ENCODE measurements at places on chromosomes 4 and X. TPM values are rescaled to one million over a fixed set of nuclear protein-coding genes. Genes with fewer than 3 reads are reported as not detected.

DNA sequence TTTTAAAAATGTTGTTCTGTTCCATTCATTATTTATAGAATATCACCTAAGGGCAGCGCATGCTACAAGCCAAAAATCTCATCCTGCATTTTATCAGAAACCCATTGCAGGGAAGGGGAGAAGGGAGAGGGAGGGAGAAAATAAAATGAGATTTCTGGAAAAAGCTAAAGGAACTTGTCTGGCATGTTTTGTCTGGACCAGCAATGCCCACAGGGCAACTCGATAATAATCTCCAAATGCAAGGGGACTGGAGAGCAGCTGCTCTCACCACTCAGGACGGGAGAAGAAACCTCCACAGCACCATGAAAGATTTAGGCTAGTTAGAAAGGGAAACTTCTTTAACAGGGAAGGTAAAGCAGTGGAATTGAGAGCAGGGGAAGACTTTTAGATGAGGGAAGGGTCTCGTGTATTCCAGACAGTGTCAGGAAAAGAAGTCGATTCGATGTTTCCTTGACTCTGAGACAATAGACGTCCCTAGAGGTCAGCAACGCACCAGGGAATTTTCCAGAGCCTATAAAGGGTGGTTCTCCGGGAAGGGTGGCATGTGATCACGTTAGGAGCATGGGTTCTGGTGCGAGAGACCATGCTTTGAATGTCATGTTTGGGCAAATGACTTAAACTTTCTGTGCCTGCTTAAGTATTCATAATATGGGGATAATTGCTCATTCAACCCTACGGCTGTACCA is 132.2 kb upstream of the NDP start:
- no peak for DNase-seq

MAGED4 gene
- total RNA-seq: 0.74 TPM

NAA11 gene
- total RNA-seq: not detected

DNA sequence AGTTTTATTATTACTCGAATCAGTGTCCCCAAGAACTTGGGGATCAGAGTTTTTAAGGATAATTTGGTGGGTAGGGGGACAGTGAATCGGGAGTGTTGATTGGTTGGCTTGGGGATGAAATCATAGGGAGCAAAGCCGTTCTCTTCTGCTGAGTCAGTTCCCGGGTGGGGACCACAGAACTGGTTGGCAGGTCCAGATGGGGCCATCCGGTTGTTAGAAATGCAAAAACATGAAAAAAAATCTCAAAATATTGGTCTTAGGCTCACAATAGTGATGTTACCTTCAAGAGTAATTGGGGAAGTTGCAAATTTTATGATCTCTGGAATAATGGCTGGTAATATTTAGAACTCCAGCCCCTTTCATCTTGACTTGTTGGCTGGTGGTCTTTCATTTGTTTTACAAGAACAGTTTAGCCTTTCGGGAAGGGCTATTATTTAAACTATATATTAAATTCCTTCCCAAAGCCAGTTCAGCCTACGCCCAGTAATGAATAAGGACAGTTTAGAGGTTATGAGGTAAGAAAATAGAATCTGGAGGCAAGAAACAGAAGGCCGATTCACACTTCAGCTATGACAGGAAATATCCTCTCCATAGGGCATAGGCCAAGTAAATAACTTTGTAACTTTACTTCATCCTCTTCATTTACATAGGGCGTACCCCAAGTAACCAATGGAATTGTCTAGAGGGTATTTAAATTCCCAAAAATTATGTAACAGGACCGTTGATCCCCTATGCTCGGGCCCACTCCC is 164.1 kb upstream of the STS start:
- DNase-seq: no peak

DNA sequence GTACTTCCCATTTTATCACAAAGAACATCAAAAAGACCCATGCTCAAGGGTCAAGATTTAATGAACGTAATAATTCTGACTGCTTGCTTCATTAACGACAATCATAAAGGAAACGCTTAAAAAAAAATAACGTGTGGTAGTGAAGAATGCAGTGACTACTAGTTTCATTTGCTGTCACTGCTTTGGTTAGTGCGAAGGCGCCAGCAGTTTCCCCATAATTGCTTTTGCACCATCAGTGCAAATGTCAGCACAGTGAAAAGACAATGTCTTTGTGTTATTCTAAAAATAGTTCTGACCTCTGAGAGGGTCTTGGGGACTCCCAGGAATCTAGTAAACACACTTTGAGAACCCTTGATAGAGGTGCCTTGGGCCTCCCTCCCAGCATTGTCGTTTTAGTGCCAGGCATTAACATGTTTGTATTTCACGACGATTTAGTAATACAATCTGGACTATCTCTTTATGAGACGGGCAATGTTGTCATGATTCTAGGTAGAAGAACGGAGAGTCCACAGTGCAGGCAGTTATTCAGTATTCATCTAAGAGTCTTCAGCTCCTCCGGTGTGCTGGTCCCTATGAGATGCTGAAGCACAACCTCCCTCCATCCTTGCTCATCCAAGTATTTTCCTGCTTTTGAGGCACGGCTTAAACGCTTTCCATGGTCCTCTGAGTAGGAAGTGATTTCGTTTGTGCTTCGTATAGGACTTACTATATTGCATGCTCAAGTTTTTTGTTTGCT is 71.0 kb downstream of the AFF1 start:
- no peak for DNase-seq

NAT8L gene
- total RNA-seq: 16.6 TPM

SOD3 gene
- total RNA-seq: 1.0 TPM

DNA sequence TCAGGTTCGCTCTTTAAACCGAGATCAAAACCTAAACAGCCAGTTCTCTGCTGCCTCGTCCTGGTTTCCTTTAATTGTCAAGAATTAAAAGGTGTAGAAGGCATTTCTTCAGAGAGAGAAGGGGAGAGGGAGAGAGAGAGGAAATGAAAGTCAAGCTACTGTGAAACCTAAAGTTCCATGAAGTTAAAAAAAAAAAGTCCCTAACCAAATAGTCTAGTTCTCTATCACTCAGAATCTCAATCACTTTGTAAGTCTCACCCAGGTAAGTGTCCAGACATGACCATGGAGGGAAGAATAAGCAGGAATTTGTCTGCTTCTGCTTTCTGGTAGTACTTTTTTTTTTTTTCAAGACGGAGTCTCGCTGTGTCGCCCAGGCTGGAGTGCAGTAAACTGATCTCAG is 18.8 kb upstream of the SMIM14 start:
- no peak for DNase-seq

JCHAIN gene
- total RNA-seq: 0.36 TPM

TENM3 gene
- total RNA-seq: 0.95 TPM

GRCh38 chr4:7398104-7398423 is 36.7 kb downstream of the PSAPL1 start:
- no peak for DNase-seq

- no peak for DNase-seq
Observed at GRCh38 chr4:74410272-74410671, 34.7 kb upstream of the AREG start.

DNA sequence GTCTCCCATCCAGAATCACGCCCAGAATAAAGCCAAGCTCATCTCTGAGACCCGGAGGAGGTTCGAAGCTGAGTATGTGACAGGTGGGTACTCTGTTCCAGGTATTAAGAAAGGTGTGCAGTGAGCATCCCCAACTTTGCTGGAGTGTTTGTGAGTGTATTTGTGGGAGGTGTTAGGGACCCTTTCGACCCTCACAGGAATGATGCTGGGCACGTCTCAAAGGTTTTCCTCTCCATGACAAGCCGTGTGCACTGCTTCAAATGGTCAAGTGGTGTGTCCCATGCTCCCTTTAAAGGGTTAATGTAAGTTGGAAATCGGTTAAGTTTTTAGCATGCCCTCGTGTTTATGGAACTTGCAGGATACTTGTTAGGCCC is 442 bp downstream of the MOSPD2 start:
- no peak for DNase-seq

- DNase-seq: peak; percentile 13
Observed at GRCh38 chrX:101462892-101463291, 22.4 kb upstream of the ARMCX4 start.

GRCh38 chr4:173168396-173169177 is at the start of gene GALNT7:
GALNT7 (plus strand) TSS chr4:173168811; CDS start chr4:173168836, 25 bp downstream.
- no peak for DNase-seq

DNA sequence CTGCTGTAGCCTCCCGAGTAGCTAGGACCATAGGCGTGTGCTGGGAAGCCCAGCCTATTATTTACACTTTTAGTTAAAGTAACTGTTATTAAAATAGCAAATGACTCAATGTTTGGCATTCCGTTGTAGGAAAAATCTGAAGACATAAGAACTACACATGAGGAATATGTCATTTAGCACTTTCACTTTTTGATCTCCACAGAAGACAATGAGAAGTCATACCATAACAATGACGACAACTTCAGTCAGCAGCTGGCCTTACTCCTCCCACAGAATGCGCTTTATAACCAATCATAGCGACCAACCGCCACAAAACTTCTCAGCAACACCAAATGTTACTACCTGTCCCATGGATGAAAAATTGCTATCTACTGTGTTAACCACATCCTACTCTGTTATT is 6.7 kb downstream of the GPR34 start:
- DNase-seq: no peak

DNA sequence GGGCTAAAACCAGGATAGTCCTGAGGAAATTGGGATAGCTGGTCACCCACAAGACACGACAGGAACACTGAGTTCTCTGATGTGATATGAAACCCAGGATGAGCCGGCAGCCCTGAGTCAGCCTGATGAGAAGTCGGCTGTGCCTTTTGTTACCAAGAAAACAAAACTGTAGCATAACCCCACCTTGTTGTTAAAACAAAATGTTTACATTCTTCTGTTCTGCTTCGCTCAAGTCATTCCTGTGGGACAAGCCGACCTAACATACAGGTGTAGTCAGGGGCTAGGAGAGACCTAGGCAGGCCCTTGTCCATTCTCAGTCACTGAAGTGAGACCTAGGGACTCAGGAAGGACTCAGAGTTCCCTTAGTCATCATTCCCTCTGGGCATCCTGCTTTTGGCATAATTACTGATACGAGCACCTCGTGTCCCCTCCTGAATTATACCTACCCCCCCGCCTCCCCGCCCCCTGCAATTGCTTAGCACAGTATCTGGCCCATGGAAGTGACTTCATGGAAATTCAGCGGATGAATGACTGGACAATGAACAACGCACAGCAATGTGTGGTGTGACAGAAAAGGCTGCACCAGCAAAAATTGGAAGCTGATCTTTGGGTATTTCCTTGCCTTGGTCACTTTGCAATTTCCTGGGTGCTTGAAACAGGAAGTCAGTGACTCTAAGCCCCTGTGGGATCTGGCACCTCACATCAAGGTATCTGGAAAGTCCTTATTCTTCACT is 31.9 kb upstream of the TLR2 start:
- no peak for DNase-seq

ANKRD50 gene
- total RNA-seq: 14.3 TPM

SSX3 gene
- not detected for total RNA-seq

- no peak for DNase-seq
Observed at GRCh38 chr4:123438031-123438430, 41.4 kb downstream of the SPRY1 start.

DNA sequence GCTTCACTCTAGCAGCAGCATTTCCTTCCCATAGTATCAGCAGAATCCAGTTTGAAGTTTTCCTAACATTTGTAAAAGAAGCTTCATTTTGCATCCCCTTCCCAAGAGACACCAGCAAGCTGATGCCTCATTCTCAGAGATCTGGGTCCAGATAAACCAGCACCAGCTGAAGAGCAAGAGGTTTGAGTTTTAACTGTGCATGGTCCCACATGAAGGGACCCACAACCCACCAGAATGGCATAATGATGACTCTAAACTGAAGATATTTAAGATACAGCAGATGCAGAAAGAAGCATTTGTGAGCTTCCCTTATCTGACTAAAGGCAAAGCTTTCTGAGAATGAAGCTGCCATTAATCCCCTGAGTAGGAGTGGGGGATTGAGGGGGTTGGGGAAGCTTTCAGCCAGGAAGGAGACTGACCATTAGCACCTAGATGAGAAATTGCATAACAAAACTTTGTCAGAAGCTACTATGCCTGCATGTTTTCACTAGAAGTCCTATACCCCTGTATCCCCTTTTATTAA is 18.6 kb downstream of the NUDT6 start:
- DNase-seq: no peak

- DNase-seq: no peak
Observed at GRCh38 chr4:32574803-32575202, 1854.6 kb downstream of the PCDH7 start.
